ENCODE measurements at places on chromosomes 7 and 10.

- DNase-seq = no peak
Measured at GRCh38 chr10:80412486-80412885, 4.1 kb downstream of the PRXL2A start.

DNA sequence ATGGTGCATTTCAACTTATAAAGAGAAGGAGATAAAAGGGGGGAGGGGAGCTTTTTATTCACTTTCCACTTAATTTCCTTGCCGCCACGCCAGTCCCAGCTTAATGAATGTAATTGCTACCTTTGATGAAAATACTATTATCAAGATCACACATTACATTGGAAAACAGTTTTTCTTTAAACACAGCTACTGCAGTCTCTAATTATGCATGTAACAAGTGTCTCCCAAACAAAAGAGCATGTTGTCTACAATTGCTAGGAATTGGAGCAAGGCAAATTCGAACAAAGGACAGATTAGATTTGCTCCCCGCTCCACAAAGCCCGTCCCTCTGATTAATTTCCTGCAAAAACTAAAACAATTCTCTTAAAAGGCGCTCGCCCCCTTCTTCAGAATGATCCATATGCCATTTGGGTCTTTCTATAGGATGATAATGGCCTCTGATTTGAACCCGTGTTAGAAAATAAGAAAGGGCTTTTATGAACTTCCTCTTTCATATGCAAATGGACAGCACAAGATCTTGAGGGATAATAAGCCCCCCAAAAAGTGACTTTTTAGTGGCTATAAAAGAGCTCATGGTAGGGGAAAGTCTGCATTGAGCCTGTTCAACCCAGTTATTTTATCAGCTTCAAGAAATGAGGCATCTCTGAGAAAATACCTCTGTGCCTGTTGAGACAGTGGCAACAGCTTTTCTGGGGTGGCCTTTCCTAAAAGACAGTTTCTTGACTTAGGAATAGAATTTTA lies 60.6 kb downstream of the ACADSB start:
- no peak for DNase-seq

DNA sequence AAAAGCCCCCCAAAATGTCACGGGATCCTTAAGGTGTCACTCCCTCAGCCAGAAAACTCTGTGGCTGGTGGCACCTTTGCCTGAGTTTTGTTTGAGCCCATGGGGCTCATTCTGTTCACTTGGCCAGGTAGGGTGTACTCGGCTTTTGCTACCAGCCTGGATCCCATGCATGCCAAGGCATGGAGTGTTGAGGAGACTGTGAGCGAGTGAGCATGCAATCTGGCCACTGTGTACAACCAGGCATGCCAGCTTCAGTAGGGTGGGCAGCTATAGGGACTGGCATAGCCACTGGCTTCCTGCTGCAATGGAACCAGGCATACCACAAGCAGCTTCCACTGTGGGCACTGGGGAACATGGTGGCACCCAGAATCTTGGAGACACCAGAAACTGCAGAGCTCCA lies 436.0 kb upstream of the GRM3 start:
- no peak for DNase-seq

- DNase-seq = no peak
Measured at GRCh38 chr7:94251-94801, 98.0 kb upstream of the FAM20C start.

- DNase-seq = no peak
Measured at GRCh38 chr7:36138209-36138608, 14.8 kb upstream of the EEPD1 start.

GRCh38 chr10:110505130-110505770 lies 7.5 kb downstream of the DUSP5 start:
- no peak for DNase-seq

DNA sequence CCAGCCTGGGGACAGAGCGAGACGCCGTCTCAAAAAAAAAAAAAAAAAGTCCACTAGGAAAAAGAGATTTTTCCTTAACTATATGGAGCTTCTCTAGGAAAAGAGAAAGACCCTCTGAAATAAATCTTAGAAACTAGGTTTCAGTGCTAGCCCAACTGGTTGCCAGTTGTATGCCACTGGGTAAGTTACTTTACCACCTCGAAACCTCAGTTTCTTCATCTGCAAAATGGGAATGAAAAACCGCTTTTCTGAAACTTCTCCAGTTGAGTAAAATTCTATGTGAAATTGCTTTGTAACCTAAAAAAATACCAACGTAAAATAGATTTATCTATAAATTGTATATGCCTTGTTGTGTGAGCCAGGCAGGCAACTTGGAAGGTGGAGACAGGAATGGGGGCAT lies 16.5 kb upstream of the EIF5AL1 start:
- DNase-seq = no peak

DNA sequence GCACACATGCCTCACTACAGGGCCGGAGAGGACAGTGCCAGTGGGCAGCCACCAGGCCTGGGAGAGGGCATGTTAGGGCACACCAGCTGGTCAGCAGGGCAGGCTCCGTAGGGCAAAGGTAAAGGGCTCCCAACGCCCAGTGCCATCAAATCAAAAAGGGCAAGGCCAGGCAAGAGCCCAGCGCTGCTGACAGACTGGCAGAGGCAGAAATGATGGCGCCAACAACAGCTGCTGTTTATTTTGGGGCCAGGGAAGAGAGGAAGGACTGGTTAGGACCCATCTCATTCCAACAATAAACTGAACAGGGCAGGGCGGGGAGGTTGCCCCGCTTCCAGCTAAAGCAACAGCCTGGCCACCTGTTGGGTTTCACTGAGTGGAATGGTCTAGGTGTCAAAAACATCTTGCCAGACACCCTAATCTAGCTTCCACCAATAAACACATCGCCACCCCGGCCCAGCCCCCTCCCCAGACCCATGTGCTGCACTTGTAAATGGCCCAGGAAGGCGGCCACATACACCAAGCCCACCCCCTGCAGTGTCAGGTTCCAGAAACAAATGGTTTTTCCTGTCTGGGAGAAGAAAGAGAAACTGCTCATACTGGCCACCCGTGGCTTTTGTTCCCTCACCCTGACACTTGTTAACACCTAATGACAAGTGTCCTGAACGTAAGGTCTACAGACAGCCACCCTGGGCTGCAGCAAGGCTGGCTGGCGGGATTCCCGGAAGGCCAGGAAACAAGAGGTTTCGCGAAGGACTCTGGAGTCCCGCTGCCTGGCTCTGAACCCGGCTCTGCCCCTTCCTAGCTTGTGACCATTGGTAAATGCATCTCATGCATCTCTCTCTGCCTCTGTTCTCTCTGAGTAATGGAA lies 15.3 kb downstream of the SH3PXD2A start:
- no peak for DNase-seq

- DNase-seq = no peak
Measured at GRCh38 chr7:50262446-50262845, 42.1 kb upstream of the IKZF1 start.

GRCh38 chr10:17528306-17528862 lies 74.0 kb upstream of the ST8SIA6 start:
- DNase-seq = no peak

DNA sequence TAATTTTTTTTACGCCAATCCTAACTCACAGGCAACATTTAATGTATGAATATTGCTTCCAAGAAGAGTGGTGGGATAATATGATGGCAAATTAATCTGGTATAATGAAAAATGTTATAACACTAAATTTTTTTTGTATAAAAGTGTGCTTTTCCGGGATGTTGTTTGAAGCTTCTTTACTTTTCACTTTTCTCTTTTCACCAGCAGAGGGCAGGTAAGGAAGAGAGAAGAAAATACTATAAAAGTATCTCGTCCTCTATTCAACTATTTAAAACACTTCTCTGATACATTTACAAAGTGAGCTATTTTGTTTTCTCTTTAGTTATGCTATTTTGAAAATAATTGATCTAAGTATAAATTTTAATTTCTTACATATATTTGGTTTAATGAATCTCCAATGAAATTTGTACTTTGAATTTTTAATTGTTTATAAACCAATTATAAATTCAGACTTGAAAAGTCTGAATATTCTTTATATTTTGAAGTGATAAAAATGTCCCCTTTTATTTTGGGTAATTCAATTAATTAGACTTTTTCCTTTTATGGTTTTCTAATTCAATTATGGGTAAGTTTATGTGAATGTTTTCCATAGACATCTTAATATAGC lies 20.7 kb upstream of the CFTR start:
- DNase-seq = no peak

- no peak for DNase-seq
Measured at GRCh38 chr7:84085147-84085546, 109.4 kb downstream of the SEMA3A start.

GRCh38 chr7:42575171-42575570 lies 336.7 kb downstream of the C7orf25 start:
- DNase-seq = no peak

- no peak for DNase-seq
Measured at GRCh38 chr10:93435621-93436397, 46.3 kb downstream of the MYOF start.

- no peak for DNase-seq
Measured at GRCh38 chr10:121007264-121007663, 156.1 kb downstream of the WDR11 start.

GRCh38 chr10:133059093-133059470 lies 28.6 kb upstream of the ADGRA1 start:
- no peak for DNase-seq

- peak; percentile 98 for DNase-seq
Measured at GRCh38 chr7:45089341-45089891, 647 bp upstream of the NACAD start.

DNA sequence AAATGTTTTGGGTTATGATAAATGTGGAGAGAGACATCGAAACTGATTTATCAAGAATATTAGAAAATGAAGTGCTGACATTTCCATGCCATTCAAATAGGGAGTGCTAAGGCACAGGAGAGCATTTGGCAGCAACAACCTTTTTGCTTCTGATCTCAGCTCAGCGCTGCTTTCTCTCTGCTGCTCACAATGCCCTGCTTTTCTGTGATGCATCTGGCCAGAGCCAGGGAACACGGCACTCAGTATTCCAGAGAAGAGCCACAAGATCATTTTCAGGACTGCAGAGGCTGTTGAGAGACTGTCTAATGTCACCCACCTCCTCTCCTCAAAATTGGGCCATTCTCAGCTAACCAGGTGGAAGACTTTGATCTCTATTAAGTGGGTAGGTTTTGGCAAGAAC lies 28.1 kb downstream of the INSYN2A start:
- peak; percentile 57 for DNase-seq

- DNase-seq = no peak
Measured at GRCh38 chr7:137694405-137694804, 152.4 kb downstream of the DGKI start.

DNA sequence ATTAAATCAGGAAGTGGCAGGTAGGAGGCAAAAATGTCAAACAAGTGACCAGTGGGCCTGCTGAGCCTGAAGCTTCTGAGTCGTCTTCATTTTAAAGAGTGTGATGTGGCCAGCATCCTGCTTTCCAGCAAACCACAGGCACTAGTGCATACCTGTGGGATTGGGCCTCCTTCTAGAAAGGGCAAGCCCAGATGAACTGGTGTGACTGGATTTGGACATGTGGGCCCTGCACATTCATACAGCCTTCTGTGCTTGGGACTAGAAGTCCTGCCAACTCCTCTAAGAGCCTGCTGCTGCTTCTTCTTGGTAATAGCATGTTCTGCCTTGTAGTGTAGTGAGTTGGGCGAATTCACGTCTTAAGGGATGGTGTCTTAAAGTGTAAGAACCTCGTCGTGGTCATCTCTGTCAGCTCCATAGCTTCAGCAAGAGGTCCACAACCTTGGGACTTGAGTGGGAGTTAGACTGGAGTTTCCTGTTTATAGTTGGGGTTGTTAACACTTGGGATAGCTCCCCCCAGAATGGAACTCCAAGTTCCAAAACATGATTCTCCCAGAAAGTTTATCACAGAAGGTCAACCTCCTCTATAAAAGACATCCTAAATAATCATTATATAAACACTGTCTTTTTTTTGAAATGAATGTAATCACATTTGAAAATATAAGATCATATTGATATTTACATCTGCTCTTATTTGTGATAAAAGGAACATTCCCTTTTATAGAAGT lies 11.2 kb downstream of the BMPER start:
- no peak for DNase-seq

GRCh38 chr7:128242661-128243060 lies 1.6 kb downstream of the LEP start:
- no peak for DNase-seq

DNA sequence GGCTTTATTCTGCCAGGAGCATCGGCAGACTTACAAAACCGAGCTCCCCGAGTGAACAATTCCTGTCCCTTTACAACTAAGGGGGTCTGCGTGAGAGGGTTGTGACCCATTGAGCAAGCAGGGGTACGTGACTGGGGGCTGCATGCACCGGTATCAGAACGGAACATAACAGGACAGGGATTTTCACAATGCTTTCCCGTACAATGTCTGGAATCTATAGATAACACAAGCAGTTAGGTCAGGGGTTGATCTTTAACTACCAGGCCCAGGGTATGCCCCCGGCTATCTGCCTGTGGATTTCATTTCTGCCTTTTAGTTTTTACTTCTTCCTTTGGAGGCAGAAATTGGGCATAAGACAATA lies 38.1 kb upstream of the GSDME start:
- DNase-seq = no peak

DNA sequence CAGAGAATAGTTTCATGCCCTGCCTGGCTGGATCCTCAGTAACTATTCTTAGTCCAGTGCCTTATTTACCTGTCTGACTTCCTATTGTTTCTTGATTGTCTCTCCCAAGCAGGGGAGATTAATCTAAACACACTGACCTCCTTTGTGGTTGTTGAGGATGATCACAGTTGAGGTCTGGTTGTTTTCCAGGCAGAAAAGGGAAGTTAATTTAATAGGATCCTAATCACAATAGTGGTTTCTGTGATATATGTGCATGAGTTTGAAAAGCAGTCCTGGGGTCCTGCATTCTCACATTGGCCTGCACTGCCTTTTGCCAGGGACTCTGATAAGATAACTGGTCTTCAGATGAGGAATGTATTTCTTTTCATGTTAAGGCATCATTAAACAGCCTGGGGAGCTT lies 130.1 kb downstream of the SND1 start:
- DNase-seq = no peak

GRCh38 chr7:153943861-153944260 lies 108.3 kb upstream of the DPP6 start:
- no peak for DNase-seq

GRCh38 chr10:32149252-32149955 lies 93.2 kb upstream of the KIF5B start:
- no peak for DNase-seq

- DNase-seq = no peak
Measured at GRCh38 chr10:105585753-105586152, 944.7 kb downstream of the SORCS3 start.

DNA sequence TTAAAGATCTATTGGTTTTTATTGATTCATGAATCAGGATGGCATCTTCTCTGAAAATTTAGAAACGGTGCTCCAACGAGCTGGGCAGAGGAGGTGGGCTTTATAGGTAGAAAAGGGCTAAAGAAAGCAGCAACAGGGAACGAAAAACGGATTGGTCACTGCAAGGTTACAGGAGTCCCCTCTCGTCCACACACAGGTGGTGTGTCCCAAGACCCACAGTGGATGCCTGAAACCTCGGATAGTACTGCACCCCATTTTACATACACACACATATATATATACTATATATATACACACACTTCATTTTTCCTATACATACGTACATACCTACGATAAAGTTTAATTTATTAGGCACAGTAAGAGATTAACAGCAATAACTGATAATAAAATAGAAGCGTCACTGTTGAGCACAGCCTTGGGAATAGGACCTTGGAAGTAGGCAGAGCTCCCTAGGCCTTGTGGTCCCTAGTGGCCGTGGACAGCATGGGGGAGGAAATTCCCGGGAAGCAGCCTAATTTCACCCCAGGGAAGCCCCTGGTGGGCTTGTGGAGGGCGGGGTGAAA lies 737 bp upstream of the NUB1 start:
- DNase-seq = no peak

Data from head of caudate nucleus (tissue), 42 donors.